ENCODE measurements at places on chromosomes 12 and 14. TPM values are rescaled to one million over a fixed set of nuclear protein-coding genes. Genes with fewer than 3 reads are reported as not detected.

NOVA1 gene
- total RNA-seq: 2.5 TPM

CGRRF1 gene
- 15.0 TPM for total RNA-seq

SLC16A7 gene
- 26.1 TPM for total RNA-seq

KRT3 gene
- total RNA-seq: not detected

FLVCR2 gene
- total RNA-seq: 7.9 TPM

NFYB gene
- total RNA-seq: 16.7 TPM

MED13L gene
- total RNA-seq: 178 TPM

KLRC2 gene
- not detected for total RNA-seq
